NCI-H524 (cell line): ENCODE measurements at places on chromosomes 12 and 14.
A peak's percentile ranks its signal among the peaks of the same experiment; 100 is the strongest.

- DNase-seq: no peak
Measured at GRCh38 chr12:30098677-30099076, 314.9 kb upstream of the TMTC1 start.

DNA sequence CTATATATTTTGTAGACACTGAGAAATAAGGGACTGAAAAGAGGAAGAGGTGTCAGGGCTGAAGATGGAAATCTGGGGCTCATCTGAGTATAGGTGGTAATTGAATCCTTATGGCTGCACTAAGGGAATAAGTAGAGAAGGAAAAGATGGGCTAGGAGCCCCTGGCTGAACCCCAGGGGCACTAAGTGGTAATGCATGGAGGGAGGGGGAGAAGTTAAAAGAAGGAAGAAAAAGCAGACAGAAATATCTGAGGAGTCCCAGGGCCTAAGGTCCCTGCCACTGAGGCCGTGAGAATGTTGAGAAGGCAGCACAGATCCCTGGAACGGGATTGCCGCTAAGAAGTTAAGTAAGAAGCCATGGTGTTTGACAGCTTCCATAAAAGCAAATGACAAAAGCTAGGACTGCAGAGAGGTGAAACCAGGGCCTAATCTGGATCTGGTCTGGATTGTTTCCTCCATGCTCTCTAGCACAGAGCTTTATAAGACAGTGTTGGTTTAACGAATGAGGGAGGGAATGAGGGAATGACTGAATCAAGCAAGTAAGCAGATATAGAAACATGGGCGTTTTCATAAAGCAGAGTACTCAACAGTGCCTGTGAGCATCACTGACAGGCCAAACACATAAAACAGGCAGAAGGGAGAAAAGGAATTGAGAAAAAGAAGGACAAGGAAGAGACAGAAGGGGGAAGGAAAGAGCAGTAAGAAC, 92.9 kb downstream of the HMGA2 start:
- no peak for DNase-seq

DNA sequence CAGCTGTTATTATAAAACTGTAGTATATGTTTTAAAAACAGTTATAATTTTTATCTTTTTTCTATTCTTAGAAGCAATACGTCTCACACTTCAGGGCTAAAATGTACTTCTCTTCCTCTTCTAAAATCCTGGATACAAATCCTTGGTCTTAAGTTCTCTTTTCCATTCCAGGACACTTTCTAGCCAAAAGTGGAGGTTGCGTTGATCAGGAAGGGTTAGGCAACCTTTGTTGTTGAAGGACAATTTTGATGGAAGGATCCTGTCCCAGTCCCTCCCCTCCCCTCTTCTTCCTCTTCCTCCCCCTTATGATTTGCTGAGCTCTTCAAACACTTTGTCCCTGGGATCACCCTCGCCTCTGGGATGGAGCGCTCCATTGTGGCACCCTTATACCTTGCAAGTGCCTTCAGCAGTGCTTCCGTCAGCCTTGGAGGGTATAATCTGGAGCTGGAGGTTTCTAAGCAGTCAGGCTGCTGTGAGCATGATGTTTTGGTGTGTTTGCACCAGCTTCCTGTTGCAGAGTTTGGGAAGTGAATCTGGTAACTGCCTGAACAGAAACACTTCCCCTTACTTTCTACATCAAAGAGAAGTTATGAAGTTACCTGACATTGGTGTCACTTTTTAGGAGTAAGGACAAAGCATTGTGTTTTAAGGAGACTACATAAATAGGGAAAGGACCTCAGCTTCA, 87.4 kb upstream of the SLC38A2 start:
- no peak for DNase-seq

DNA sequence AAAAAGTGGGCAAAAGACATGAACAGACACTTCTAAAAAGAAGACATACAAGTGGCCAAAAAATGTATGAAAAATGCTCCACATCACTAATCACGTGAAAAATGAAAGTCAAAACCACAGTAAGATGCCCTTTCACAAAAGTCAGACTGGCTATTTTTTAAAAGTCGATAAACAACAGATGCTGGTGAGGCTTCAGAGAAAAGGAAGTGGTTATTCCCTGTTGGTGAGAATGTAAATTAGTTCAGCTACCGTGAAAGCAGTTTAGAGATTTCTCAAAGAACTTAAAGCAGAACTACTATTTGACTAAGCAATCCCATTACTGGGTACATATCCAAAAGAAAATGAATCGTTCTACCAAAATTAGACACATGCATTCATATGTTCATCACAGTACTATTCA, 237.0 kb downstream of the KIF21A start:
- DNase-seq: no peak

GRCh38 chr12:10855807-10856206, 6.5 kb upstream of the PRR4 start:
- no peak for DNase-seq

GRCh38 chr14:24116128-24116814, 1.5 kb upstream of the NRL start:
- DNase-seq: no peak

GRCh38 chr14:104573930-104574329, 5.6 kb upstream of the C14orf180 start:
- DNase-seq: no peak

DNA sequence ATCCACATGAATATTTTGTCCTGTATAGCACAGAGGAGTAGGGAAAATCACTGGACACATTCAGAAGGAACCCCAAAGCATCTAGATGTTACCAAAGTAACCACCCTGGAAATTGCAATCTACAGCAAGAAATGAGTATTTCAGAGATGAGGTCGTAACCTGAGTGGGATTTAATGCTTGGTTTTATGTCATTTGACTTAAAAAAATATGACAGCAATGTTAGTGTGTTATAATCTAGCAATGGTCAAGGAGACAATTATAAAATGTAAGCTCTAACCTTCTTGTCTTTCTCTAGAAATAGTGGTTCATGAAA, 256.6 kb downstream of the NAV3 start:
- no peak for DNase-seq

GRCh38 chr14:106304271-106304670, 777.9 kb downstream of the TMEM121 start:
- DNase-seq: no peak

DNA sequence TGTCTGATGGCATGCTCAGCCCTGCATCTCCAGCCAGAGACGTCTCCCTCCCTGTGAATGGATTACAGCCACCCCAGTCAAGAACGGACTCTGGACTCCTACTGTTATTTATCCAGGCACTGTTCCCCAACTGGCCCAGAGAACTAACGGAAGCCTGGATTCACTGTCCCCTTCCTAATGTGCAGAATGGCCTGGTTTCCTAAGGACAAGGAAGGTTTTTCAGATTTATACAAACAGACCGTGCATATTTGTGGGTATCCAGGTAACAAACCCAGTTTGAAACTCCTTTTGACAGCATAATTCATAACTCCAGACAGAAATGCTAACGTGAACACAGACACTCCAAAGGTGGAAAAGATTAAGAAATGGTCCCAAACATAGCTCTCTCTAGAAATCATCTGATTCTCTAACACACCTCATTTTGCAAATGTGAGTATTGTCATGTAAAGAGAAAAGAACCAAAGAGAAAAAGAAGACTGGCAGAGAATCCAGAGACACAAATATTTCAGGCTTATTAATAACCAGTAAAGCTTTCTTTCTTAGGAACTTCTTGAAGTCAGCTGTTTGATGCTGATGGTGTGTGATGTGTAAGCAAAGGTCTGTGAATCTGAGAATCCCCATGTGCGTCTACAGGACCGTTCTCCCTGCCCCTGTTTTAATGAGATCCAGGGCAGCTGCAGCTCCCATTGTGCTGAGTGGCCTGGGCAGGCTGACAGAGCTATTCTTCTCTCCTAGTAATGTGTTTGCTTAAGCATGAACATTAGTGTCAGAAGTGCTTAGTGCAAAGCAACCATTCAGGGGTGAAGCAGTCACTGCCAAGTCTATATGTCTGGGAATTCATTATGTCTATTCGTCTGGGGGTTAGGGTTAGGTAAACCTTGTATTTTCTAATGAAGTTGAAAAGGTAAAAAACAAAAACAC, 86.8 kb upstream of the HIF1A start:
- peak; percentile 60 for DNase-seq

DNA sequence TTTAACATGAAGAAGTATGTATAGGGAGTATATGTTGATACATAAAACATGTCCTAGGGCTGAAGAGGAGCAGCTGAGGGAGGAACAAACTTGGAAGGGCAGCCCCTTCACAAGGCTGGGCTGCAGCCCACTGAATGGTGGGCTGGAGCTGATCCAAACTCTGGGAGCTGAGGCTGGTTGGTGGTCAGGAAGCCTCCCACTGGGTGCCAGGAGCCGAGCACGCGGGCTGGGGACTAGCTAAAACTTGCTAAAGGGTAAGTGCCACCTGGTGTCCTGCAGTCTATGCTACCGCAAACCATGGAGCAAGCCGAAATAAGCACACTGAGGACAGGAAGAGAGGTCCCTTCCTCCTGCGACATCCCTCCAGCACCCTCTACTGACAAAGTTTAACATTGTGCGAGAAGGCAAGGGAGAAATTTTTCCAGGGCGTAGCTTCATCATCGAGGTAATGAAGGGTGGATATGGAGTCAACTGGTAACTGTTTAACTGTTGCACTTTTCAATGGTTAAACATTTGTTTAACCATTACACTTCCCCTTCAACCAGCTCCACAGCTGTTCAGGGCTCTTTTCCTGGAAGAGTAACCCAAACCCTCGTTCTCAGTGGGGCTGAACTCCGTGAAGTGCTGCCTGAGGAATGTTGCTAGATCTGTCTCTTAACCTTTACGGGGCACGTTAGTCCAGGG, 42.2 kb downstream of the EGLN3 start:
- peak; percentile 28 for DNase-seq

GRCh38 chr14:58718226-58719205, 80.8 kb downstream of the DACT1 start:
- no peak for DNase-seq
